ENCODE measurements at places on chromosomes 2 and 18.

GRCh38 chr2:96158554-96158940, 13.3 kb upstream of the DUSP2 start:
- no peak for DNase-seq

- DNase-seq = peak; percentile 11
Measured at GRCh38 chr2:24208490-24208889, 33.6 kb downstream of the FAM228A start.

DNA sequence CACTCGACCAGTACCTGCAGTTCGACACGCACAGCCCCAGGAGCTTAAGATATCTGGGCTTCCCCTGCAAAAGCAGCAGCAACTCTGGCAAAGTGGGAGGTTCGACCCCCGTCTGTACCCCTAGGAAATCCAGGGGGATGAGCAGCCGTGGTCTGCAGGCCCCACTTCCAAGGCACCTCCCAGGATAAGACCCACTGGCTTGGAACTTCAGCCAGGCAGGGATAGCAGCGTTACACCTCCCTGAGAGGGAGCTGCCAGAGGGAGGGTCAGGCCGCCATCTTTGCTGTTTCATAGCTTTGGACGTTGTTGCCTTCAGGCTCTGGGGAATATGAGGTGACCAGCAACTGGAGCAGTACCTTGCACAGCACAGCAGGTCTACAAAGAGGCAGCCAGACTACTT, 351.1 kb downstream of the SOX11 start:
- DNase-seq = no peak

DNA sequence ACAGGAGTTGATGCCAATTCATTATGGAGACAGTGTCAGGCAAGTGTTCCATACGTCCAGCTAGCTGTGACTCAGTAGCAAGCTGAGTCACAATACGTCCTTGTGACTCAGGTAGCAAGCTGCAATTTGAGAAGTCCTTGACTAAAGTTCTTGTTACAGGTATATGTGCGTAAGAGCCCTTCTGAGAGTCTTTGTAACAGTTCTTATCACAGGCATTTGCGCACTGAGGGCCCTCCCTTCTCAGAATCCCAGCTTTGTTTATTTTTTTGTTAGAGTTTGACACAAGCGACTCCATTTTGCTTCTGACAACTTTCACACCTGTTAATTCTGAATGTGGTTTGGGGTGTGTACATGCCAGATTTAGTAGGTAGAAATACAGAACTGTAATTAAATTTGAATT, 20.1 kb upstream of the ACMSD start:
- no peak for DNase-seq

DNA sequence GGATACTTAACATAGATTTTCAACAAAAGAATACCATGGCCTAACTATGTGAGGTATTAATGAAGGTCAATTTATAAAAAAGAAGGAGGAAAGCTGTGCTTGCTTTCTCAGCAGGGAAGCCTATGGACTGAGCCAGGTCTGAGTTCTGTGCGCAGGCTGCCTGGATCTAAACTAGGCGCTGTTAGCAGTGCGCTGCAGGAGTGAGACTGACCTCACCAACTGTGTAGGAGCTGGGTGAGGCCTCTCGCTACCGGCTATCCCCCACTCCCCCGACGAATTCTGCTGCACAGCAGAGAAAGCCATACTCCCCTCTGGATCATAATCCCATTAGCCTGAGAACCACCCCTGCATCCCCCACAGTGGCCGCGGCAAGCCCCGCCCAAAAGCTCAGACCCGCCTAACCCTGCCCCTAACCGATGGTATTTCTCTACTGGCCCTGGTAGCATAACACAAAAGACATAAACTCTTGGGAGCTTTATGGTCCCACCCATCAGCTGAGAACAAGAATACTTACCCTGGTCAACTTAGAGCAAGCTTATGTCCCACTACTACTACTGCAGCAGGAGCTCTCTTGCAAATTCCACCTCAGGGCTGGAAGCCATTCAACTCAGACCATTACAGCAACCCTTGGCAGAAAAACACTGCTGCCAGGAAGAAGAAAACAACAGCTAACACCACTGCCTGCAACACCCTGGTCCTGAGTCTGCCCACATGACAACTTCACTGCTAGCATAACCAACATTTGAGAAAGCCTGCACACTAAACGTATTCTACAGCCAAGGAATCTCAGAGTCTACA, 28.0 kb downstream of the SULT1C2 start:
- DNase-seq = no peak

DNA sequence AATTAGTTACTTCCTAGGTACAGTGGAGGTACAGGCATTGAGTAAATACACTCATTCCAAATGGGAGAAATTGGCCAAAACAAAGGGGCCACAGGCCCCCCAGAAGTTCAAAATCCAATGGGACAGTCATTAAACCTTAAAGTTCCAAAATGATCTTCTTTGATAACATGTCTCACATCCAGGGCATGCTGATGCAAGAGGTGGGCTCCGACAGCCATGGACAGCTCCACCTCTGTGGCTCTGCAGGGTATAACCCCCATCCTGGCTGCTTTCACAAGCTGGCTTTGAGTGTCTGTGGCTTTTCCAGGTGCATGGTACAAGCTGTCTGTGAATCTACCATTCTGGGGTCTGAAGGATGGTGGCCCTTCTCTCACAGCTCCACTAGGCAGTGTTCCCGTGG, 488.7 kb downstream of the DCDC2C start:
- no peak for DNase-seq

DNA sequence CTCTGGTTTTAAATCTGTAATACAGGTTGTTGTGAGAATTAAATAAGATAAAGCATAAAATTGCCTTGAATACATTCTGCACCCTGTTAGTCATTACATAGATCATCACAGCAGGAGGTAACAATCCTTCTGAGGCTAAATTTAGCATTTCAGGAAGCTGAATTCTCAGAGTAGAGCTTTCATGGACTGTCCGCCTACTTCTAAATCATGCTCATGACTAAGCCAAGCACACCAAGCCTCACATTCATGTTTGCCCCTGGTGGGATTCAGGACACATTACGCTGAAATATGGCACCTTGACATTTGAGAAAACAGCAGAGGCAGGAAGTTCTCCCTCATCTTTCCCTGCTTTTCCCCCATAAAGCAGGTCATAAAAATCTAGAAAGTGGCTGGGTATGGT, 16.6 kb upstream of the PIK3C3 start:
- DNase-seq = no peak

GRCh38 chr2:229179628-229180027, 91.5 kb downstream of the PID1 start:
- no peak for DNase-seq

GRCh38 chr2:129812071-129812470, 167.4 kb upstream of the RAB6C start:
- no peak for DNase-seq

GRCh38 chr2:37274359-37274965, 43.0 kb downstream of the NDUFAF7 start:
- DNase-seq = no peak

DNA sequence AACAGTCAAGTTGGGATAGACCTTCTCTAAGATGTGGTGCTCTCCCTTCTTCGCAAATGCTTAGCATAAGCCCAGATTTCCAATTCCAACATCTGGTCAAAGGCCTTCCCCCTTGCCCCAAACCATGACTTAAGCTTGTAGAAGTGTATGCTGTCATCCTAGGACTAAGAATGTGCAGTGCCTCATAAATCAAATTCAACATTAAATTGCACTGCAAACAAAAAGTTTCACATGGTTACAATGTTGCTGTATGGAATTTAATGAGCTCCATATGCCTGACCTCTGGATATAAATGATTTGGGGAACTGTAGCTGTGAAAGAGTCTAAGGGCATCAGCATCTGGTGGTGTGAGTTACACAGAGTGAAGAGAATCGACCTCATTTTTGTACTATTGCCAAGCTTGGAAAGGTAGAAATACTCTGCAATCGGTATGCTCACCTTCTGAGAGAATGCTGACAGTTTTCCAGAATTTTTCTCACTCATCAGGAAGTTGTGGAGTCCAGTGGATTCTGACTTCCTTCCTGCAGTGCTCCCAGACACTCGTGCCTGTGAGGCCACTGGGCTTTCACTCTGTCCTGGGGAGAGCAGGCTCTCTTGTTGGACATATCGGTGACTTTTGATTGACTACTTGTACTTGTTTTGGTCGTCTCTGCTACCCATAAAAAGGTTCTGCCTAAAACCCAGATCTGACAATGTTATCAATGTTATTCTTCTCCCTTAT, 40.6 kb downstream of the FASTKD2 start:
- DNase-seq = no peak

GRCh38 chr18:80037869-80038630, 3.8 kb downstream of the RBFA start:
- DNase-seq = no peak

Measured in activated gamma-delta T cell (primary cell).